ENCODE measurements at places on chromosomes 3 and 15. TPM values are rescaled to one million over a fixed set of nuclear protein-coding genes. Genes with fewer than 3 reads are reported as not detected.
A peak's percentile ranks its signal among the peaks of the same experiment; 100 is the strongest.

DNA sequence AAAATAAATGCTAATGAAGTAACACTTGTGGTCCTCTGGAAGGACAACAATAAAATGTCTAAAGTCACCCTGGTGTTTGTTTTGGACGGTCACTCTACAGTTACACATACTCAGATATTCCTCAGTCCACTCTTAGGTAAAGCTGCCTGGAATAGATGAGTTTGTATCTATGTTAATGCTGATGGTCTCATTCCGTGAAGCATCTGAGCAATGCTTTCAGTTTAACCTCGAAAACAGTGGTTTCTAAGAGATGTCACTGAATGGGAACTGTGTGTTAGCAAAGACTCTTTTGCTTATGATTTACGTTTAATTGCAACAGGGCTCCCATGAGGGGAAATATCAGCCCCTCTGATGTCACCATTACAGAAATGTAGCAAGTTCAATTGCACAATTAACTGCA is 49.1 kb downstream of the FBN1 start:
- DNase-seq, result no peak

GRCh38 chr15:34889476-34889875 is 80.1 kb downstream of the AQR start:
- no peak for DNase-seq

GRCh38 chr3:172249039-172249438 is 199.2 kb downstream of the GHSR start:
- no peak for DNase-seq

DNA sequence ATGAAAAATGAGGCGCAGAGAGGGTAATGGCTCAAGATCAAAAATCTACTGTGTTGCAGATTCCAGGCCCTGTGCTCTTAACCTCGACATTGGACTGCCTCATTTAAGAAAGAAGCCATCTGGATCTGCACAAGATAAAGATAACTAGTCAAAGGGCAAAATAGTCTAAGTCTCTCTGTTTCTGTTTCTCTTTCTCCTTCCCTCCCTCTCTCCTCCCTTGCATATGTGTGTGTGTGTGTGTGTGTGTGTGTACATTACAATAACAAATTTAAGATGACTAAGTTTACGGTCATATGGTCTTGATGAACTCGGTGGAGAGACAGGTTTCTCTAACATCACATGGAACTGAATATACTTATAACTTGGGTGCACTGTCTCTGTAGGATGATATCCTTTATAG is 69.2 kb downstream of the MEIS2 start:
- DNase-seq, result no peak

GRCh38 chr15:45555934-45556608 is 31.1 kb upstream of the BLOC1S6 start:
- no peak for DNase-seq

DNA sequence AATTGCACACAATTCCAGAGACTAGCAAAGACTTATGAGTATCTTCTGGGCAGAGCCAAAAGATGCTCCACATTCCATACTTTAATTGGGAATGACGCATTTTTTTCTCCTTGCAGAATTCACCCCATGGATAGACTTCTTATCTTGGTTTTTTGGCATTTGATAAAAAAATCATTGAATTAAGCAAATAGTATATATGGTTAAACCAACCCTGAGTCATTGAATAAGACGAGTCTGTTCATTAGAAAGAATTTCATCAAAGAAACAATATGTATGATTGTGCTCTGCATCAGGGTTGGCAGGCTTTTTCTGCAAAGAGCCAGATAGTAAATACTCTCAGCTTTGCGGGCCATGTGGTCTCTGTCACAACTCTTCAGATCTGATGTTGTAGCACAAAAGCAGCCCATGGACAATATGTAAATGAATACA is 9.2 kb upstream of the PDZRN3 start:
- no peak for DNase-seq

DNA sequence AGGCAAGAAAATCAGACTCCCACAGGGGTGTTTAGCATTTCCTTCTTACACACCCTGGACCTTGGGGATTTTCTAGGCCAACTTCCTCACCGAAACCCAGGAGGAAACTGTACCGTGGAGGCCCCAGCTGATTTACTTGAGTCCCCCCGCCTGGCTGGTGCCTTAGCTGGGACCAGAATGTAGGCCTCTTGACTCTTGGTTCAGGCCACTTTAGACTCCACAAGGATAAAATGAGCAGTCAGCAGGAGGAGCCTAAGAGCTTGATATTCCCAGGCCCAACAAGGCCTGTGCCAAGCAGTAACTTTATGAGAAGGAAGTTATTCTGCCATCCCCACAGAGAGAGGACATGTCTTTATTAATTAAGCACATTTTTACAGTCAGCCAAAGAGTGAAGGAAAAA is 4.6 kb upstream of the APBA2 start:
- no peak for DNase-seq

Gene NANOGP8
- not detected for total RNA-seq

Gene ST8SIA2
- 6.4 TPM for total RNA-seq

GRCh38 chr3:15367059-15367458 is 34.7 kb upstream of the SH3BP5 start:
- peak; percentile 18 for DNase-seq

- peak; percentile 15 for DNase-seq
Measured at GRCh38 chr3:187935623-187936156, 190.4 kb upstream of the BCL6 start.

- no peak for DNase-seq
Measured at GRCh38 chr15:25068696-25069095, 113.9 kb downstream of the SNRPN start.
